Brain (organoid and tissue), 16 donors: ENCODE measurements at places on chromosomes 3 and 15. TPM values are rescaled to one million over a fixed set of nuclear protein-coding genes. Genes with fewer than 3 reads are reported as not detected.

The SNX22 gene
- 13.4 TPM for polyA plus RNA-seq

The NRROS gene
- polyA plus RNA-seq = 1.4 TPM

The ASB14 gene
- not detected for polyA plus RNA-seq

The TMED3 gene
- 53.7 TPM for polyA plus RNA-seq

The CP gene
- polyA plus RNA-seq = 8.1 TPM

The HEXA gene
- polyA plus RNA-seq = 56.1 TPM

The TGM5 gene
- polyA plus RNA-seq = not detected

The NECTIN3 gene
- 1.4 TPM for polyA plus RNA-seq

The ZBTB47 gene
- polyA plus RNA-seq = 25.6 TPM

The SPATA12 gene
- polyA plus RNA-seq = not detected

The KIF15 gene
- polyA plus RNA-seq = 12.0 TPM

The GAP43 gene
- polyA plus RNA-seq = 151 TPM

The OXSM gene
- polyA plus RNA-seq = 3.7 TPM

The CCDC80 gene
- 3.2 TPM for polyA plus RNA-seq

The CSK gene
- polyA plus RNA-seq = 66.2 TPM

The AP3B2 gene
- polyA plus RNA-seq = 78.1 TPM

The GHSR gene
- not detected for polyA plus RNA-seq

The SYNPR gene
- polyA plus RNA-seq = 8.1 TPM

The ALPK3 gene
- polyA plus RNA-seq = 18.0 TPM

The SCN11A gene
- polyA plus RNA-seq = not detected

The LYZL4 gene
- not detected for polyA plus RNA-seq

The ROBO1 gene
- 8.3 TPM for polyA plus RNA-seq
